ENCODE measurements at places on chromosomes 11 and 22.

GRCh38 chr22:22884888-22885840 is 2.5 kb upstream of the IGLL5 start:
- DNase-seq, result no peak

DNA sequence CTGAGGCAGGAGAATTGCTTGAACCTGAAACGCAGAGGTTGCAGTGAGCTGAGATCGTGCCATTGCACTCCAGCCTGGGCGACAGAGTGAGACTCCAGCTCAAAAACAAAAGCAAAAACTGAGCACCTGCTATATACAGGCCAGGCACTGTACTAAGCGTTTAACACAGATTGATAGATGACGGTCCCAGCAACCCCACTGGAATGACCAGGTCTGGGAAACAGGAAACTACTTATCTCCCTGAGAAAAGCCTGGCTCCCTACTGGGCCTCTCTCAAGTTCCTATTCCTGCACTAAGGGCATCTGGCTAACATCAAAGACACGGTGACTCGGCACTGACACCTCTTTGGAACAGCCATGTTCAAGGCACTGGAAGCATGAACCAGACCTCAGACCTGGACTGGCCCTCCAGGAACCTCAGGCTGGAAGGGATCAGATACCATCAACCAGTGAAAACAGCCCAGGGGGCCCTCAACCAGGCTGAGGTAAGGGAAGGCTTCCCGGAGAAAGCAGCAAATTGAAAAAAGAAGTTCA is 16.6 kb downstream of the ARAP1 start:
- no peak for DNase-seq

GRCh38 chr11:17930544-17931125 is 82.2 kb downstream of the SERGEF start:
- DNase-seq, result no peak

- no peak for DNase-seq
These were observed 157.1 kb downstream of the CADM1 start for GRCh38 chr11:115347106-115347505.

- DNase-seq, result no peak
These were observed 245.6 kb downstream of the BLID start for GRCh38 chr11:121870206-121871045.

DNA sequence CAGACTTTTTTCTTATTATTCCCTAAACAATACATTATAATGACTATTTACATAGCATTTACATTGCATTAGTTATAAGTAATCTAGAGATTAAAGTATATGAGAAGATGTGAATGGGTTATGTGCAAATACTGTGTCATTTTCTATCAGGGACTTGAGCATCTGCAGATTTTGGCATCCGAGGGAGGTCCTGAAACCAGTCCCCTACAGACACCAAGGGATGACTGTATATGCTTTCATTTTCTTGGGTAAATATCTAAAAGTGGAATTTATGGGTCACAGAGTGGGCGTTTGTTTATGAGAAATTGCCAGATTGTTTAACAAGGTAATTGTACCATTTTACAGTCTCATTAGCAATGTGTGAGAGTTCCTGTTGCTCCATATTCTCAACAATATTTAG is 454.5 kb upstream of the API5 start:
- no peak for DNase-seq

DNA sequence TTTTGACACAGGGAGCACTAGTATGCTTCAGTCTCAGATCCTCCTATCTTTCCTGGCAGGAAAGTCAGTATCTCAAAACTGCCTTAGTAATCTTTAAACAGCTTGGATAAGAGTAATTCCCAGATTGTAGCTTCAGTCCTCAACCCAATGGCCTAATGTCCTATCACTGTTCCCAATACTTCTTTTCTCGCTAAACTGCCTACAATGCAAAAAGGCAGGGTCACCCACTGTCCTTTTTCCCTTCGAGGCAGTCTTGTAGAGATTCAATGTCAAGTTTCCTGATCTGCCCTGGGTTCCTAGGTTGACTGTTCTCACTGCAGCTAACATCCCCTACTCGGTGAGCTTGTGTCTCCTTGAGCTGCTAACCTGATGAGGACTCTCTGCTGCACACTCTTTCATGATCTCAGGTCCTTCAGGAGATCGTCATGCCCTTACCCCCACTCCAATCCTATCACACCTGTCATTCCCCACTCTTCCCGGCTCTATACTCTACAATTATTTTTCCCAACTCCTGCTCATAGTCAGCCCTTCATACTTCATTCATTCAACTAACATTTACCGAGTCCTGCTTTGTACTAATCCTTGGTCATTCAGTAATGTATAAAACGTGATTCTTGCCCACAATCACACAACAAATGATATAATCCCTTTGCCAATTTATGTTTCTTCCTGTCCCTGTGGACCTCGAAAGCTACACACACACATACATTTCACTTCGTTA is 904 bp downstream of the C2CD3 start:
- DNase-seq, result no peak

GRCh38 chr22:48478529-48479265 is 1349.0 kb downstream of the BRD1 start:
- no peak for DNase-seq

DNA sequence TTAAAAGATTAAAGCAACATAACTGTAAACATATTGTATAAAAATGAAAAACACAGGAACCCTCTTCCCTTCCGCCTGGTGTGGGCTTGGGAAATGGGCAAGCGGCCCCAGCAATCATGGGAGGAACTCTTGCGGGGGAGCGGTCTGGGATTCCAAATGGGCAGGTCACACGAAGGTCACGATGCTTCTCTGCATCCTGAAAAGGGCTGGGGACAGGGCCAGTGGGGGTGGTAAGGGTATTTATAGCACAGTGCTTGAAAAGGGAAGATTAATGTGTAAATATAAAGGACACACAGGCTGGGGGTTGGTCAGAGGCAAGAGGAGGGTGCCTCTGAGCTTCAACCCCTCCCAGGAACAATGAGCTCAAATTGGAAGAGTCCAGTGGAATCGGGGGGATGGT is 46.9 kb upstream of the OR4B1 start:
- DNase-seq, result no peak

DNA sequence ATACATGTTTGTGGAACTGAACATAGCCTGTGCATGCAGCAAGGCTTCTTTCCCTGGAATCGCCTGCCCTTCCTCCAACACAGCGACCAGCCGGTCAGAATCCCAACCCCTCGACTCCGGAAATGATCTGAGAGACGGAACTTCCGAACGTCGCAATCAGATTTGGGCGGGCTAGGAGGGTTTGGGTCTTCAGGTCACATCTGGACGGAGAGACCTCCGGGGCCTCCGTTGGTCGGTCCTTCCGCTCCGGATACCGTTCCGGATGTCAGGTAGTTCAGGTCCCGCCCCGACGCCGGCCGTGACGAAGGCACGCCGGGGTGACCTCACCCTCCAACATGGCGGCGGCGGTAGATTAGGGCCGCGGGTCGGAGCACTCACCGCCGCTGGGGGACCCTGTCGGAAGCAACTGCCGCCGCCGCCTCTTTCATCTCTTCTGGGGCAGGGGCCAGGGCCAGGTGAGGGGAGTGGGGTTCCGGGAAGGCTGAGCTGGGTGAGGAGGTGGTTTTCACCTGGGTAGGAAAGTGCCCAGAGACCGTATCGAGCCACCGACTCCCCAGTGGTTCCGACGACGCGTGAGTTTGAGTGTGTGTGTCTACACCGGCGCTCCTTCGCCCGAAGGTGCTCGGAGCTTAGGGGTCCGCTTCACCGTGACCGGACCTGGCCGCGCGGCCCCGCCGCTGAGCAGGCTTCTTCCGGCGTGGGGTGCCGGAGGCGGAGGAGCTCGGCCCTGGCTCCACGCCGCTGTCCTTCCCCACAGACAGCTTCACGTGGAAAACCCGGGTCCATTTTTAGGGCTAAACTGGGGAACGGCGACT is at the start of gene BCL2L13:
TSS of gene BCL2L13 (plus strand) at position 326 of the 815 bp plus-strand sequence. CDS start 16,955 bp downstream, outside the sequence.
- DNase-seq, result peak; percentile 61

DNA sequence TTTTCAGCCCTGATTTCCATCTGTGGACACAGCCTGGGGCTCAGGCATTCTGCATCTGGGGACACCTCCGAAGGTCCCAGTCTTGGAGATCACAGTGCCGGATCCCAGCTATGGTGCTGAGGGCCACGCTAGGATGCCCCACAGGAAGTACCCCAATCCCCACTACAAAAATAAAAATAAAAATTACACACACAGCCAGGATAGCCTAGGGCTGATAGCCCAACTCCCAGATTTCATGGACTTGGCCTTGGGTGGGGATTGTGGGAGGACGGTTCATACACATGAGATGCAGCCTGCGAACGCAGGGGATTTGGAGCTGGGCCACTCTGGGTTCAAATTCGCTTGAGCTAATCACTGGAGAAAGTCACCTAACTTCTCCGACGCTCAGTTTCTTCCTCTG is 237.7 kb downstream of the BUD13 start:
- no peak for DNase-seq

DNA sequence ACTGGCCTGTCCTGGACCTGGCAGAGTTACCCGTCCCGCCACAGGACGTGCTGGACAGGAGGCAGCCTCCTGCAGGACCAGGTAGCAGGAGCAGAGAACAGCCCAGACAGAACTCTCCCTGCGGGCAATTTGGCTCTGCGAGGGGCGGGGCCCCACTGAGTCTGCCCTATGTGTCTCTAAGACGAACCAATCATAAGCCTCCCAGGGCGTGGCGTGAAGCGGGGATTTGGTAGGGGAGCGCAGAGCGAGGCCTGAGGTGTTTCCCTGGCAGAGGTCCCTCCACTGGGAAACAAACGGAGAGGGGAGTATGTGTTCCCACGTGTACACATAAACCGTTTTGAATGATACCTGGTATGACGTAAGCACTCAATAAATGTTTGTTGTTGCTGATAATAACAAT is 7.4 kb downstream of the CD82 start:
- no peak for DNase-seq

DNA sequence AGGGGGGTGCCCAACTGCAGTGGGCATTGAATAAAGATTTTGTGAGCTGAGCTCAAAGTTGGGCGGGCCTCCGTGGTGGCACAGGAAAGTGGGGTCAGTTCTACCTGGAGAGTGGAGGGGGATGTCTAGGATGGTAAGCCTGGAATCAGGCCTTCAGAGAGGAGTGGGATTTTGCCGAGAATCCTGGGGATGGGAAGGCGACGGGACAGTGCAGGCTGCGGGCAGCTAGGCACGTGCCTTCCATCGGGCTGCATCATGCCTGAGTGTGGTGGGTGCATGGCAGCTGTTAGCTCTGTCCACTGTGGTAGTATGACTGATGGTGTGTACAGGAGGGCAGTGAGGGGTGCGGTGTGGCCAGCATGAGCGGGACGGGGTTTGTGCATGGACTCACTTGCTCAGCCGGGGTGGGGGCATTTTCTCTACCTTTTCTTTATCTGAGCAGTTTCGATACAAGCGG is 3.6 kb downstream of the SHANK3 start:
- no peak for DNase-seq

DNA sequence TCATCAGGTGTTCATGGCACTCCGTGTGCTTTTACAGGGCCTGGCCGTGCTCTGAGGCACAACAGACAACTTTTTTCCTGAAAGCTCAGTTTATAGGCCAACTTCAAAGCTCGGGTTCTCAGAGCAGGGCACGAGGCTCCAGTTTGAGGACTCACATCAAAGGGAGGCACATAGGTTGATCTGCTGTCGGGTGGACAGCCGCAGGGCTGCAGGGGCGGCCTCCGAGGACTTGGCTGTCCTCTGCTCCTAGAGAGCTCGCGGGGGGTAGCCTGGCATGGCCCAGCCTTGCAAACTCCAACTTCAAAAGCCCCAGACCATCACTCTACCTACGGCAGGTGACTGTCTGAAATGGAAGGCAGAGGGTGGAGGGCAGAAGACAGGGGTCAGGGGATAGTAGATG is 31.6 kb downstream of the C11orf58 start:
- no peak for DNase-seq

- no peak for DNase-seq
These were observed 512.8 kb downstream of the INSC start for GRCh38 chr11:15627560-15627959.

GRCh38 chr22:31451709-31452571 is 37.7 kb downstream of the EIF4ENIF1 start:
- DNase-seq, result no peak

DNA sequence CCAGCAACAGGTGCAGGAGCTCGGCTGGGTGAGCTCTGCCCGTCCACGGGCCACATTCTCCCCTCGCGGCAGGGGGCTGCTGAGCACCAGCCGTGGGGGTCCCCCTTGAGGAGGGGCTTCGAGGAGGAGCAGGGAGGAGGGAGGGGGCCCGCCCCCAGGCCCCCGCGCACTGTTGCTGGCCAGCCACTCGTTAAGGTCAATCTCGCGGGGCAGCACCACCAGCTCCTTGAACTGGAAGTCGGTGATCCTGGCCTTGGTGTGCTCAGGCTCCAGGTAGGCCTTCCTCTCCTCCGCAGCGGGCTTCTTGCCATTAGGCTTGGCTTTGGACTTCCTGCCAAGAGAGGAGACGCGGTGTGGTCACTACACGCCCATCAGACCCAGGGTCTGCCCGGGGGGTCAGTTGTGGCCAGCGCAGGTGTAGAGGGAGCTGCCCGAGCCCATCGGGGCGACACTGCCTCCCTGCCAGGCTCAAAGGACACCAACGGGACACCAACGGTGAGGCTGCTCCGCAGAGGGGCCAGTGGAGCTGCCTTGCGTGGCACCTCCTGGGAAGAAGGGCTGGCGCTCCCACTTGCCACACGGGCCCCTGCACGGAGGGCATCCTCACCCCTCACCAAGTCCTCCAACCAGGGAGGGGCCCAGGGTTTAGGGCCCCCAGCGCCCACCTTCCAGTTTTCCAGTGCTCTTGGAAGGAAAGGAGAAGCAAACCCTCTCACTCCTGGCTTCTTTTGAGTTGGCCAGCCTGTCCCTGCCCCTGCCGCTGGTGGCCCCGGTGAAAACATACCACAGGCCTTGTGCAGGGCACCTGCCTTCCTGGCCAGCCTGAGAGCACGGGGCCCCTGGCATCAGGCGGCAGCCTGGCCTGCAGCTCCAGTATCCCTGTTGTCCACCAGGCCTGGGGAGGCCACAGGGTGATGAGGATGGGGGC is 5.8 kb downstream of the MOB2 start:
- DNase-seq, result no peak

DNA sequence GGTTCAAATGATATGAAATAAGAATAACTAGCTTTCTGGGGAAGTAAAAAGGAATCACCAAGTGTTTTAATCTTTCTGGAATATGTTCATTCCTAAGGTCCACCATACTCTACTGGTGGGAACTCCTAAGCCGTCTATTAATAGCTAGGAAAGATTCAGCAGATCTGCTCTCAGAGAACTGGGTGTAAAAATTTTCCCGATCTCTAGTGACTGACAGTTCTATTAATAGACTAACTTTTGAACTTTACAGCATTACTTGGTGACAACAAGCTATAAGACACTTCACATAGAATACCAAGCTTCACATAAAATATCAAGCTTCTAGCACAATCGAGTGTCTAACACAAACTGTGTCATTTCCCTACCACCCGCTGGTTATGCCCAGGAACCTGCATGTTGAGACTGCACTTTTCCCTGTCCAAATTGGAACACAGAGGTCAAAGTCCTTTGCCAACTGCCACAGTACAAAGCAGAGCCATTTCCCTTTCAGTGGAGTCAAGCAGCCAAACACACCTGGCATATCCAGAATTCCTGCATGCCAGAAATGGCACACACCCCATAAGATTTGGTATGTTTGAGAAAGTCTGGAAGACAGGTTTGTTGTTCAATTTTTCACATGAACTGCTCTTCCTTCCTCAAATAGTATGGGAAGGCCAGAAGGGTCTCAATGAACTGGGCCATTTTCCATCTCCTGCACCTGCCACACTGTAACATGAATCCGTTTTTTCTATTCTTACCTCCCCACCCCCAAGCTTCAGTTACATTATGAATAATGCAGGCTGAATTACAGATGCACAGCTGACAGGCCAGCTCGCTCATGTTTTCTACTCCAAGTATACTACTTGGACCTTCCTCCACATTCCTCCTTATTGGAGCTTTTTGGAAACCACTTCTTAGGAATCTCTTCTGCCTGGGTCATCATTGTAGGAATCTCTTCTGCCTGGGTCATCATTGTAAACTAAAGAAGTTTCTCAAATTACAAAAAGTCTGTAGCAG is 3.7 kb downstream of the OSBP start:
- no peak for DNase-seq
